CD4-positive, alpha-beta T cell treated with Interferon gamma for 1 hour (primary cell): ENCODE measurements at places on chromosomes 5 and 9.

DNA sequence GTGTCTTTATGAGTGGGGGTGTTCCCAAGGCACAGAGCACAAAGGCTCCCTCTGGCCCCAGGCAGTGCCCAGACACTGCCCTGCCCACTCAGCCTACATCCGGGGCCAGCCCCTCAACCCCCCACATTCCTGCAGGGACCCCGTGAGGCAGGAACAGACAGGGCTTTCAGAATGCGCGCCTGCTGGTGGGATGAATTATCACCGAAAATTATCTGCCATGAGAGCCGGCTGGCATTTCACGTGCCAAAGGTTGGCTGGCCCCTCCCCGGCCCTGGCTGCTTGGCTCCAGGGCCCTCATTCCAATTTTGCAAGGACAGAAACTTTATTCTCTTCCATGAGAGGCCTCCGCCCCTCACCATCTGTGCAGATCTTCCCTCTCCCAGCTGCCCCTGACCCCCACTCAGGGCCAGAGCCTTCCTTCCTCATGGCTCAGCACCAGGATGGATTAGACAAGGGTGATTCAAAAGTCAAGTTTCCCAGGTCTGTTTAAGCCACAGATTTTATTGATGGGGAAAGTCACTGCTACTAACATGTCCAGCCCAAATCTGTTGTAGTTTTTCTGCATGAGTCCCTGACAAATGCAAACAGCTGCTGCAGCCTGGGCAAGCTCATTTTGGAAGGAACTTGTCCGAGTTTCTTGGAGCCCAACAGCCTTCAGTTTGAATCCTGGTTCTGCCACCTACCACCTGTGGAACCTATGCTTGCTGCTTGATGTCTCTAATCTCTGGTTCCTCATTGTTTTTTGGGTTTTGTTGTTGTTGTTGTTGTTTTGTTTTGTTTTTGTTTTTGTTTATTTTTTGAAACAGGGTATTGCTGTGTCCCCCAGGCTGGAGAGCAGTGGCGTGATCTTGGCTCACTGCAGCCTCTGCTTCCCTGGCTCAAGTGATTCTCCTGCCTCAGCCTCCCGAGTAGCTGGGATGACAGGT lies 32.3 kb upstream of the WDR38 start:
- DNase-seq, result no peak

- no peak for DNase-seq
Observed at GRCh38 chr9:113131689-113132151, 19.1 kb upstream of the SLC31A2 start.

DNA sequence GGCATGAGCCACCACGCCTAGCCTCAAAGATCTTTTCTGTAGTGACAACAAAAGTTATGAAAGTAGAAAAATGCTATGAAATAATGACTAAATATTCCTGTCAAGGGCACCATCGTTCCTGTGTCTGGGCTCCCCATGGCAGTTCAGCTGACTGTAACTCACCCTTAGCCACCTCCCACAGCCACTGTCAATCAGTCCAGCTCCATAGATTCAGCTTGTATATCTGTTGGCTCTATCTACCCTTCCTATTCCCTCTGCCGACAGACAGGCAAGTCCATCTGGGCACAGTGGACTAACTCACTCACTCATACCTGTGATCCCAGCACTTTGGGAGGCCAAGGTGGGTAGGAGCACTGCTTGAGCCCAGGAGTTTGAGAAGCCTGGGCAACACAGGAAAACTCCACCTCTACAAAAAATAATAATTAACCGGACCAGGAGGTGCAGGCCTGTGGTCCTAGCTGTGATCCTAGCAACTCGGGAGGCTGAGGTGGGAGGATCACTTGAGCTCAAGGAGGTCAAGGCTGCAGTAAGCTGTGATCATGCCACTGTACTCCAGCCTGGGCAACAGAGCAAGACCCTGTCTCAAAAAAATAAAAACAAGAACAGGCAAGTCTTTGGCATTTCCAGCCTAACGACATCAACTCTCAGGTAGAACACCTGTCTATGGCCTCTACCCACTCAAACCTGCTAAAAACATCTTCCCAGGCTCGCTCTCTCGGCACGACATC lies 6.2 kb downstream of the CAMSAP1 start:
- no peak for DNase-seq

DNA sequence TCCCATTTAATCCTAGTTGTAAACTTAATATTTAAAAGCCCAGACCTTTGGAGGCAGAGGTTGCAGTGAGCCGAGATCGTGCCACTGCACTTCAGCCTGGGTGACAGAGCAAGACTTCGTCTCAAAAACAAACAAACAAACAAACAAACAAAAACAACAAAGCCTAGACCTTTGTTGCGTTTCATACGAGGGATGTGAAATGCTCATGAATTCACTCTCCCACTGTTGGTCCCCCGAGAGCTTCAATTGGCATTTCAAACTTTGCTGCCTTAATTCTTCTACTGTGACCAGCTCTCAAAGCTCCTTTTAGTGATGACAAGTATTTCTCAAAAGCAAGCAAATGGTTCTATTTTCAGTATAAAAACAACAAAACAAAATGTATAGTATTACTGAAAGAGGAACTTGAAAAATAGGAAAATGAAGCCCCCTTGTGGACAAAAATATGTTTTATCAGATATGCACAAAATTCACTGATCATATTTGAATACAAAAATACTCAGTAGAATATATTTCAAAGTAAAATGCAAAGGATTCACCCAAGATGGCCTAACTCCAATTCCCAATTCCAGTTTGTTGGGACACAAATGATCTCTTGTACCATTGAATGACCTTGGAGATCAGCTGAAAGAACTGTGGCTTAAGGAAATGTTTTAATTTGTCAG lies 140.4 kb downstream of the ESM1 start:
- no peak for DNase-seq

DNA sequence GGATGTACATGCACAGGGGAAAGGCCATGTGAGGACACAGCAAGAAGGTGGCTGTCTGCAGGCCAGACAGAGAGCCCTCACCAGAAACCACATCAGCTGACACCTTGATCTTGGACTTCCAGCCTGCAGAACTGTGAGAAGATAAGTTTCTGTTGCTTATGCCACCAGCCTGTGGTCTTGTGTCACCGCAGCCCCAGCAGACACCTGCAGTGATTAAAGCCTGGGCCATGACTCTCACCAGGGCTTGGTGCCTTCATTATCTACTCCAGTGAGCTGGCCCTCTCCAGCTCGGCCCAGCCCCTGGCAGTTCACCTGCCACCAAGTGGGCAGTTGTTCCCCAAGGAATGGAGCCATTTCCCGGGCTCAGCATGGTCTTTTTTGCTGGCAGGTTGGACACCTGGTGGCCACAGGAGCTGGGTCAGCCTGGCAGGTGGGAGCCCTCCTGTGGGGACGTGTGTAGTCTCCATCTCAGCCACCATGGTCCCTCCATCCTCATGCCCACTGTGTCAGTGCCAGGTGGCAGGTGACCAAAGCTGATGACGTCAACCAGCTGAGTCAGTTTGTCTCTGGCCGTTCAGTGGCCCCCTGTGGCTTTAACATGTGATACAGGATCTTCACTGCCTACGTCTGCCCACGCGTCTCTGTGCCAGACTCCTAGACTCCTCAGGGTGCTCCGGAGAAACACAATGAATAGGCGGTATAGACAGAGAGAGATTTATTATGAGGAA lies 99.9 kb upstream of the PPP1R26 start:
- DNase-seq, result no peak

- no peak for DNase-seq
Observed at GRCh38 chr9:76603448-76603895, 144.5 kb downstream of the GCNT1 start.

DNA sequence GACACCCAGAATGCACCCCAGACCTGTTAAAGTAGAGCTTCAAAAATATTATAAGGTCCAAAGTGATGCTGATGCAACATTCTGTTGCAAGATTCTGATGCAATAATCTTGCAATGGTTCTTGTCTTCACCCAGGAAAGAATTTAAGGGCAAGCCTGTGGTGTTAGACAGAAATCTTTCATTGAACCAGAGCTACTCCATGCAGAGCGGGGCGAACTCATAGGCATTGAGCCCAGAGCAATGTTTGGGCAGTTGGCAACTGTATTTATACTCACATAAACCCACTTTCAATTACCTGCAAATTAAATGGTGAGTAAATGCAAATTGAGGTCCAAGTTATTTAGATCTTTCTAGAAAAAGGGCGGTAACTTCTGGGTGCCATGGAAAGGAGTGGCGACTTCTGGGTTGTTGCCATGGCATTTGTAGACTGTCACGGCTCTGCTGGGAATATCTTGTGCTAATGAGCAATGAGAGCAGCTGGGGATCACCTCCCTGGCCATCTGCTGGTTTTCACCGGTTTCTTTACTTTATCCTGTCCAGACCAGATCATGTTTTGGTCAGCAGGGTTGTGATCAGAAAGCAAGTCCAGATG lies 163.4 kb downstream of the ICE1 start:
- no peak for DNase-seq

GRCh38 chr9:104074876-104075275 lies 19.2 kb upstream of the SMC2 start:
- no peak for DNase-seq

- DNase-seq, result no peak
Observed at GRCh38 chr9:91770229-91770628, 179.8 kb downstream of the ROR2 start.

DNA sequence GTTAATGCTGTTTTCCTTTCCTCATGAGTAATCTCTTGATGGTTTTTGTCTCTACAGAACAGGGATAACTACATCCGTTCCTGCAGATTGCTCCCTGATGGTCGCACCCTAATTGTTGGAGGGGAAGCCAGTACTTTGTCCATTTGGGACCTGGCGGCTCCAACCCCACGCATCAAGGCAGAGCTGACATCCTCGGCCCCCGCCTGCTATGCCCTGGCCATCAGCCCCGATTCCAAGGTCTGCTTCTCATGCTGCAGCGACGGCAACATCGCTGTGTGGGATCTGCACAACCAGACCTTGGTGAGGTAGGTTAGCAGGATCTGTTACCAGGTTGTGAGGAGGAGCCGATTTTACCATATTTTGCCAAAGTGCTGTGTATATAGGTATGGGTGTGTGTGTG lies 148.2 kb downstream of the TLE4 start:
- DNase-seq, result no peak

- DNase-seq, result no peak
Observed at GRCh38 chr5:178162481-178162880, 8.8 kb upstream of the NHP2 start.

- no peak for DNase-seq
Observed at GRCh38 chr5:134432174-134432573, 20.5 kb upstream of the CDKN2AIPNL start.

DNA sequence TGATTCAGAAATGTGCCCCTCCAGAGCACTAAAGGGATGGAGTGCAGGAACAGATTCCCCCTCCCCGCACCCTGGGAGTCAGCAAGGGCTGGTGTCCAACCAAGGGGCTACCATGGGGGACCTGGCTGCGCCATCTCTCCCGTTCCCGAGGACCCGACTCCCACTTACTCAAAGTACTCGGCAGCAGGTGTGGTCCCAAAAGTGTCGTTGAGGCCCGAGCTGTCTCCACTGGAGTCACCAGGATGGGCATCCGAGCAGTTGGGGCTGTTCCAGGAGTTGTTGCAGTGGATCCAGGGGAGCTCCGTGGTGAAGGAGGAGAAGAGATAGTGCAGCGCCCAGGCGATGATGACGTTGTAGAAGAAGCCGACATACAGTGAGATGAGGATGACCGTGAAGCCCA lies 12.9 kb downstream of the SLC6A3 start:
- DNase-seq, result no peak

DNA sequence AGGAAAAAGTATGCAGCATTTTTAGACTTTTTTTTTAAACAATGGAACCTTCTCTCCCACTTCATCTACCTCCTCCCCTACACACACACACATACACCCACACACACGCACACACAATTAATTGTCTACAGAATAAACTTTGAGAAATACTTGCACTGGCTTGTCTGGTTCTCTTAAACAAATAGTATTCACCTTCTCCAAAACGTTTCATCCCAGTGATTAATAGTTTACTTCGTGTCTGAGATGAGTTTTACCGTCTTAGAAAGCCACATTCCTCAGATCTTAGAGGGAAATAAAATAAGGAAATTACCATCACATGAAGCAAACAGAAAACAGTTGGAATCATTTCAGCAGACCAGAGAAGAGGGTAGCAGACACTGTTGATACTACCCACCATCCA lies 570.6 kb upstream of the CLINT1 start:
- no peak for DNase-seq

DNA sequence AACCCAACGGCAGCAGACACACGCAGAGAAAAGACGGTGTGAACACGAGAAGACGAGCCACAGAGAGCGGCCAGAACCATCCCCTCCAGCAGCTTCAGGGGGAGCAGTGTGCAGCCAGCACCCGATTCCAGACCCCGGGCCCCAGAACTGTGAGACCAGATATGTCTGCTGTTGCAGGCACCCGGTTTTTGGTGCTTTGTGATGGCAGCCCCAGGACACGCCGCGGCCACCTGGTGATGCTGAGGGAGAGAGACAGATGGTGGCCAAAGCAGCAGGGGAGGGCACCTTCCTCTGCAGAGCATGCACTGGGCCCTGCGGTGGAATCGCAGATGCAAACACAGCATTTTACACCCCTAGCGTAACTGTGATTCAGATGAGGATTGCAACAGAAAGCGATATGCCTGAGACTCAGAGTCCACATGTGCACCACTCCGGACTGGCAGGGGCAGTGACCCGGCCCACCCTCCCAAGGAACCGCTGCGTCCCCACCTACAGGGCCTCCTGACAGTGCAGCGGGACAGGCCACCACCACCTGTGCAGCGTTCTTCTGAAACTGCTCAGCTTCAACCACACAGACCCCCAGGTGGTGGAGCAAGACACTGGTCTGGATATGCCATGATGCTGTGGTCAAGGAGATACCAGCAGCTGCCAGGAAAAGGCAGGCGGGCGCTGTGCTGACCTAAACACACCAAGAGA lies 24.0 kb downstream of the ZDHHC11B start:
- DNase-seq, result no peak

DNA sequence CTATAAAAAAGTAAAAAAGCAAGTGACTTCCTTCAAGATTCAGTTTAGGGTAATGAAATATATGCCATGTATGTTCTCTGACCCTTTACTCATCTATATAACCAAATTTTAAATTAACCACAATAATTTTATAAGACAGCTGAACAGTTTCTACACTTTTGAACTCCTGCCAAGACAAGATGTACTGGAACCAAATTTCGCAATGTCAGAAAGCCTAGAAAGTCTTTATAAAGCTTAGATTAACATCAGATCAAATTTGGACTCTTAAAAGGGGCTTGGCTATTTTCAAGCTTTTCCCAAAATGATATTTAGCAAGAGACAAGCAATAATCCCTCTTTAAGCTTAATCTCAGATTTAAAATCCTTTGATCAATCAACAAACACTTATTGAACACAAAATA lies 362.6 kb downstream of the PTPRD start:
- DNase-seq, result no peak

GRCh38 chr9:20671635-20672034 lies 12.4 kb upstream of the FOCAD start:
- DNase-seq, result no peak

DNA sequence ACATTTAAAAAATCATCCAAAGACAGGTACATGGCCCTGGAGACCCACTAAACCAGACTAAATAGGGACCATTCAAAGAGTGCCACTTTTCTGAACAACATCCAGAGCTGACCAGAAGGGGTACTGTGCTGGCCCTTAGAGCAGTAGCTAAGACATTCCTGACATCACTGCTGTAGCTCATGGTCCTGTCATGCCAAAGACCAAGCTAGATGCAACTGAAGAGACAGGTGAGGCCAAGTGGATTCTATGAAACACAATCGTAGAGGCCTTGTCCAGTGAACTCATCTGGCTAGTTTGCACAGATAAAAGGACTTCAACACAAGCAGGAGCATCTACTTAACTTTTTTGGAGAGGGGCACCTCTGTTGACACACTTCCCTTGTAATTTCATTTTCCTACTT lies 43.3 kb downstream of the G3BP1 start:
- DNase-seq, result no peak

- no peak for DNase-seq
Observed at GRCh38 chr9:89695441-89695891, 90.7 kb downstream of the GADD45G start.

- DNase-seq, result no peak
Observed at GRCh38 chr5:113578091-113578490, 64.6 kb downstream of the YTHDC2 start.
